ENCODE measurements at places on chromosomes 5 and 9.

DNA sequence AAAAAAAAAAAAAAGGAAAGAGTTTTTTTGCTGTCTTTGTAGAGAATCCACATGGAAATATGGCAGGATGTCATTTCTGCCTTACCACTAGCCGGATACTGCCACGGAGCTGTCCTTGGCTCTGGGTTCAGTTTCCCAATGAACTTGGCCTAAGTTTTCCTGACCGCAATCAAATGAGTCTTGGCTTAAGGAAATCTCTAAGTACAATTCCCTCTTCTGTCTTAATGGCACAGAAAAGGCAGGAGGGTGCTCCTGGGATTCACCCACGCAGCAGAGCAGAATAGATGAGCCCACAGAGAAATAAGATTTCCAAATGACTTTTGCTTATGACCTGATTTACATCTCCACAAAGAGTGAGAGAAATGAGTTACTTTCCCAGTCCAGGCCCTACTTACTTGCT, 284.0 kb upstream of the VLDLR start:
- DNase-seq, result no peak
- no peaks in the 10 kb centered on the region for H3K36me3 ChIP-seq
- no peaks in the 10 kb centered on the region for H3K4me1 ChIP-seq
- no peak overlapping the region for H3K4me3 ChIP-seq
- no peaks in the 10 kb centered on the region for H3K27me3 ChIP-seq

GRCh38 chr9:114053246-114054005, 24.7 kb downstream of the AMBP start:
- H3K27ac ChIP-seq, result no peak overlapping the region
- DNase-seq, result peak; percentile 40
- H3K4me3 ChIP-seq, result no peak overlapping the region

- H3K27me3 ChIP-seq, result no peaks in the 10 kb centered on the region
- H3K27ac ChIP-seq, result no peak overlapping the region
- peaks cover 27% of the 10 kb centered on the region for H3K4me1 ChIP-seq
- H3K36me3 ChIP-seq, result no peaks in the 10 kb centered on the region
Observed at GRCh38 chr5:56054666-56055065, 59.9 kb upstream of the IL6ST start.

GRCh38 chr9:129493002-129493705, 127.7 kb downstream of the C9orf50 start:
- H3K36me3 ChIP-seq, result peaks cover 13% of the 10 kb centered on the region
- H3K4me3 ChIP-seq, result no peak overlapping the region
- no peaks in the 10 kb centered on the region for H3K27me3 ChIP-seq
- no peak for DNase-seq

DNA sequence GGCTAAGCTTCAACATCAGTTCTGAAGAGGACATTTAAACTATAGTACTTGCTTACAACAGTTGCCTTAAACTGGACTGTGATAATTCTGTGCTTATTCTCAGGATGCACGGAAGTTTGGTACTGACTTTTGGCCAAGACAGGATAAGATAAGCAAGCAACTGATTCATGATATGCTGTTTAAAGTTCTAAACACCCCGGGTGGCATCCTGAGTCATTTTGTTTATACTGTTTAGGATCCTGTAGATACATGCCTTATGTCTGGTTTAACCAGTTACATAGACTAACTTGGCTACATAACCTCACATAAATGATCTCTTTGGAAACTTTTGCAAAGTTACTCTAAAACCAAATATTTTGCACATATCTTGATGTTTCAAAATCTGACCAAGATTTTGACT, 95.9 kb downstream of the CDH9 start:
- H3K27ac ChIP-seq, result peak overlapping the region; percentile 5
- no peaks in the 10 kb centered on the region for H3K27me3 ChIP-seq
- no peak overlapping the region for H3K4me3 ChIP-seq
- DNase-seq, result no peak
- H3K36me3 ChIP-seq, result no peaks in the 10 kb centered on the region
- no peaks in the 10 kb centered on the region for H3K4me1 ChIP-seq

DNA sequence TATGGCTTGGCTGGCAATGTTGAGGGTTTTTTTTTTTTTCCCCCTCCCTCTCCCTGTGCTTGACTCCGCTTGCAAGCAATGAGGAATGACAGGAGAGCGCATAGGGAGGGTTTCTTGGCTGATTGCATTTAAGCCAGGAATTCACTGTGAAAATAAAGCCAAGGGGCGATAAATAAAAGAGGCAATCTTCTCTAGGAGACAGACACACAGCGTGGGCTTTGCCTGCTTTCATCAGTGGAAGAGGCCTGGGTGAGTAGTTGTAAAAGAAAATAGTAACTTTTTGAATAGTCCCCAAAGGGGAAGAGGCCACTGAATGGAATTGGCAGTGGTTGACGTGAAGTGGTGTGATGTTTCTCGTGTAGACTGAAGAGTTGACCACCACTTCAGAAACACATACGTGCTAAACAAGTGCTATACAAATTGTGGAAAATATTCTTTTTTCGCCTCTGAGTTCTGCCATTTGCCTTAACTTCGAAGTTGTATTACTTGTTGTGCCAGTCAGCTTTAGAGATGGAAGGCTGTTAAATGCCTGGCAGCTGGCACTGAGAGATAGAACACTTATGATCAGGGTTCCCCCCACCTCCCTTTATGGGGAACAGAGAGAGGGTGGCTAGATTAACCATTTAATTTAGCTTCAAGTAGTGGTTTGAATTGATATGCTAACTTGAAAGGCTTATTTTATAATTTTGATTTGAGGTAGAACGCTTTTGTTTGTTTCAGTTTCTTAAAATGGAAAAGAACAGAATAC, 3.0 kb downstream of the ZSWIM6 start:
- H3K36me3 ChIP-seq, result no peaks in the 10 kb centered on the region
- H3K27me3 ChIP-seq, result no peaks in the 10 kb centered on the region
- H3K27ac ChIP-seq, result no peak overlapping the region
- H3K4me3 ChIP-seq, result peak overlapping the region; percentile 87
- peaks cover 30% of the 10 kb centered on the region for H3K4me1 ChIP-seq

DNA sequence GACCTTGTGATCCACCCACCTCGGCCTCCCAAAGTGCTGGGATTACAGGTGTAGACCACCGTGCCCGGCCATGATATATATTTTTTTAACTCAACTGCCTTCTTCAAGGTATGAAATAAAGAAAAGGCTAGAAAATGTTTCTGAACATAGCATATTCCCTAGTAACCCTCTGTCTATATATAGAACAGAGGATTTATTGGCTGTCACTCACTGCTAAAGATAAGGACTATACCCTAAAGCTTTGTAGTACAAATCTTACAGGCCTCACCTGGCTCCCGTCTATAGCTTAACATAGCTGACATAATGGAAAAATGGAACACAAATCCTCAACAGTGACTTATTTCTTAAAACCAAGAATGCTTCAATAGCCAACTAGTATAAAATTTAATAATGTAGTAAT, 14.2 kb downstream of the SGTB start:
- H3K4me3 ChIP-seq, result no peak overlapping the region
- no peaks in the 10 kb centered on the region for H3K27me3 ChIP-seq
- no peak for DNase-seq
- no peaks in the 10 kb centered on the region for H3K36me3 ChIP-seq
- H3K4me1 ChIP-seq, result no peaks in the 10 kb centered on the region

DNA sequence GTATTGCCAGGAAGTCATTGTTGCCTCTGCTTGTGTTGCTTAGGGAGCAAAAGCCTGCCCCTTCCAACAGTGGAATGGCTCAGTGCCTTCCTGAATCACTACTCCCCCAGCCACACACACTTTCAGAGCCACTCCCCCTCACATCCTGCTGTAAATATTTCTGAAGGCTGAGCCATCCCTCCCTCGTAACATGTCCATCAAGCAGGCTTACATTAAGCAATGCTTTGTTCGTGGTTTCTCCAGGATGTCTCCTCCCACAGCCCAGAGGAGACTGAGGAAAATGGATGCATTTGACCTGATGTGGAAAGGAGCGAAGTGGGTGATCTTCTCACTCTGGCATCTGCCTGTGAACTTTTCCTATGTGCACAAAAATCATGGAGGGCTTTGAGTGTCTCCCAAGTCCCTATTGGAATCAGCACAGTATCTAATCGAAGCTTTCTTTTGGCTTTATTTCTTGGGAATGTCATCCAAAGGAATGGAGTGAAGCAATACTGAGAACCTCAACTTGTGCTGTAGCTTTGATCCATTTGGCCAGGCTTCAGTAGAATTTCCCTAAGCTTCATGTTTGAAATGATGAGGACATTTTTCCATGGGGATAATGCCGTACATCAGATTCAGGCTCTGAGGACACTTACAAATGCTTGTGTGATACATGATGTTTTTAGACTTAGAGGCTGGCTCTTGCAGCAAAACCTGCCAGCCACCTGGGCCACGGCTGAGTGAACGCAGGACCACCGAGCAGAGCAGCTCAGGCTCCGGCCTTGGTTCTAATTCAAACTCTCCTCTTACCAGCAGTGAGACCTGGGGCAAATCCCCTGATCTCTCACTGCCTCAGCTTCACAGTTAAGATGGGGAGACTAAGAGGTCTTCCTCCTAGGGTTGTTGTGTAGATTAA, 389.1 kb downstream of the ENC1 start:
- H3K4me1 ChIP-seq, result peaks cover 20% of the 10 kb centered on the region
- no peak overlapping the region for H3K4me3 ChIP-seq

GRCh38 chr9:91852801-91853347, 97.2 kb downstream of the ROR2 start:
- no peaks in the 10 kb centered on the region for H3K36me3 ChIP-seq

DNA sequence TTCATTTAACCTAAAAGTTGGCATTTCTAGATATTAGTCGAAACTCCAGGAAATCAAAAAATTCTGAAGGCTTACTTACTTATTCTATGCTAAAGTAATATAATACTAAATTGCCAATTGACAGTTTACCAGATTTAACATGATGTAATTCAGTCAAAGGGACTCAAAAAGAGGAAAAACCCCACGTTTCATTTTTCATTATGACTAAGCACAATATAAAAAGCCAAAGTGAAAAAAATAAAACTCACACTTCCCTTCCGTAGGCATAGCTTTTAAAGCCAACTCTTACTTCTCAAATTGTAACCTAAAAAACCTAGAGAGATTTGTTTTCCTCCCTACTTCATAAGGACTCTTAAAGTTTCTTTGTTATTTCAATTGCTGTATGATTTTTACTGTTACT, 146.6 kb downstream of the RAPGEF6 start:
- peaks cover 35% of the 10 kb centered on the region for H3K36me3 ChIP-seq
- H3K4me1 ChIP-seq, result no peaks in the 10 kb centered on the region
- H3K27ac ChIP-seq, result no peak overlapping the region

GRCh38 chr5:54524704-54525103, 7.1 kb downstream of the SNX18 start:
- H3K4me3 ChIP-seq, result no peak overlapping the region
- peak overlapping the region; percentile 24 for H3K27ac ChIP-seq
- DNase-seq, result no peak
- H3K36me3 ChIP-seq, result no peaks in the 10 kb centered on the region
- peaks cover 89% of the 10 kb centered on the region for H3K4me1 ChIP-seq

DNA sequence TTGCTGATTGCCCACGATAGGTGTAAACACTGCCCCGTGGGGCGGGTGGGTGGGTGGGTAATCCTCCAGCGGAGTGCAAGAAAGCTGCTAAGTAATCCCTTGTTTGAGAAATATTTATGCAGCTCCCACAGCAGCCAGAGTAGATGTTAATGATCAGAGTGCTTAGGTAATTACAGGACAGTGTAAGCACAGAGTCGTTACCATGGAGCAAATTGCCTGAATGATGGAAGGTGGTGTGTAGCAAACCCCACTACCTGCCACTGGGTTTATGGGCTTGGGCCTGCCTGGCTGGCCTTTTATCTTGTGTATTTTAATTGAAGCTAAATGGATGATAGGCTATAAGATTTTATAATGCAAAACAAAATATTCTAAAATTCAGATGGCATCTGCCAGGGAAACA, 110.0 kb downstream of the COL5A1 start:
- H3K4me1 ChIP-seq, result no peaks in the 10 kb centered on the region
- no peak overlapping the region for H3K4me3 ChIP-seq
- no peak for DNase-seq
- H3K27ac ChIP-seq, result no peak overlapping the region

- no peak overlapping the region for H3K27ac ChIP-seq
- no peak for DNase-seq
- no peak overlapping the region for H3K4me3 ChIP-seq
- no peaks in the 10 kb centered on the region for H3K27me3 ChIP-seq
- H3K4me1 ChIP-seq, result peaks cover 4% of the 10 kb centered on the region
- H3K36me3 ChIP-seq, result no peaks in the 10 kb centered on the region
Observed at GRCh38 chr5:103801681-103802080, 239.1 kb upstream of the NUDT12 start.

- H3K27me3 ChIP-seq, result no peaks in the 10 kb centered on the region
- DNase-seq, result no peak
- H3K4me1 ChIP-seq, result no peaks in the 10 kb centered on the region
- no peak overlapping the region for H3K27ac ChIP-seq
Observed at GRCh38 chr5:58286741-58287140, 173.1 kb downstream of the PLK2 start.

DNA sequence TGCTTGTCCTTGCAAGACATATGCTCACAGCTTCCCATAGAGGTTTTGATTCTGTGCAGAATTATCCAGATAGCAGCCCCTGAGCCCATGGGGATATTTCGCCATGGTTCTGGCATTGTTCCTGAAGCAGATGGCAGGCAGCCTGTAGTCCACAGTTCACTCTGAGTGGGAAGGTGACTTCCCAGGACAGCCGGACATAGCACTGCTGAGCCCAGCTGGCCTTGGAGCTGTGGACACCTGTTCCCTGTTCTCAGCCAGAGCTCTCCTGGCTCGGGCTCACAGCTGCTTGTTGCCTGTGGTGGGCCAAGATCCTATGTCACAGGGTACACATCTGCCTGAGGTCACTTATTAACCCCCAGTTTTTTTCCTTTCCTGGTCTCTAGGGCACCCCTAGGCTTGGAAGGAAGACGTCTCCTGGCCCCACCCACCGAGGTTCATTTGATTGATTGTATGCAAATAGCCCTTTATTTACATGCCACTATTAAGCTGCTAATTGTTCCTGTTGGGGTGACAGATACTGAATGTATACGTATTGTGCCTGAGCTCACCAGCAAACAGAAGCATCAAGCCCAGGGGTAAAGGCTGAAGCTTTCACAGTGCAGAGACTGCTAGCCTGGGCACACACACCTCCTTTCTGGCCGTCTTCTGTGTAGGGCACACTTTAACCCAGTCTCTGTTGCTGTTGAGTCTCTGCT, 96.6 kb upstream of the DMRT1 start:
- H3K27me3 ChIP-seq, result no peaks in the 10 kb centered on the region
- H3K4me3 ChIP-seq, result no peak overlapping the region
- peak overlapping the region; percentile 5 for H3K27ac ChIP-seq
- H3K36me3 ChIP-seq, result peaks cover 65% of the 10 kb centered on the region

Data from suprapubic skin (tissue), 4 donors.